Activated CD4-positive, alpha-beta T cell treated with anti-CD3 and anti-CD28 coated beads for 36 hours (primary cell): ENCODE measurements at places on chromosomes 5 and 9. TPM values are rescaled to one million over a fixed set of nuclear protein-coding genes. Genes with fewer than 3 reads are reported as not detected.
A peak's percentile ranks its signal among the peaks of the same experiment; 100 is the strongest.

DNA sequence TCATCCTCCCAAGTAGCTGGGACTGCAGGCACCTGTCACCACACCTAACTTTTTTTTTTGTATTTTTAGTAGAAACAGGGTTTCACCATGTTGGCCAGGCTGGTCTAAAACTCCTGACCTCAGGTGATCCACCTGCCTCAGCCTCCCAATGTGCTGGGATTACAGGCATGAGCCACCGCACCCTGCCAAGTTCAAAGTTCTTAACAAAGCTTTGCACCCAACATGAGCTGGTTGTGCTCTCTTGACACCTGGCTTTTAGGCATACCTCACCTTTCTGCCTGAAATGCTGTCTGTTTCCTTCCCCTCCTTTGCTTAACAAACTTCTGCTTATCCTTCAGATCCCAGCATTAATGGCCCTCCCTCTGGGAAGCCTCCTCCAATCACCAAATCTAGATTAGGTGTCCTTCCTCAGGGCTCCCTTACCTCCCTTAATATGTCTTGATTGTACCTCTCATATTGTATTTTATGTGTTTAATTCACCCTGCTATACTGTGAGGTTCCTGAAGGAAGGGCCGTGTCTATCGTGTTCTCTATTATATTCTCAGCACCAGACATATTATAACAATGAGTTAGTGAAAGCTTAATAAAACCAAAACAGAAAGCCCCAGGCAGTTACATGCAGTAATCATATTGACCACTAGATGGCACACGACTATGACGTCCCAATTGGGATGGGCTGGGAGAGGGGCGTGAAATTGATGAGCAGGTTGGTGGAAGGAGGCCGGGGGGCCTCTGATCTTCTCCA is 62.9 kb upstream of the PPARGC1B start:
- H3K4me3 ChIP-seq, result no peak overlapping the region
- peak; percentile 46 for DNase-seq
- peaks cover 3% of the 10 kb centered on the region for H3K27me3 ChIP-seq
- H3K27ac ChIP-seq, result no peak overlapping the region
- no peaks in the 10 kb centered on the region for H3K4me1 ChIP-seq
- H3K36me3 ChIP-seq, result peaks cover 4% of the 10 kb centered on the region

- H3K4me3 ChIP-seq, result no peak overlapping the region
- no peaks in the 10 kb centered on the region for H3K27me3 ChIP-seq
- H3K4me1 ChIP-seq, result no peaks in the 10 kb centered on the region
- no peak overlapping the region for H3K27ac ChIP-seq
- no peaks in the 10 kb centered on the region for H3K36me3 ChIP-seq
These were observed 443.1 kb downstream of the ZNF608 start for GRCh38 chr5:124303366-124303765.

DNA sequence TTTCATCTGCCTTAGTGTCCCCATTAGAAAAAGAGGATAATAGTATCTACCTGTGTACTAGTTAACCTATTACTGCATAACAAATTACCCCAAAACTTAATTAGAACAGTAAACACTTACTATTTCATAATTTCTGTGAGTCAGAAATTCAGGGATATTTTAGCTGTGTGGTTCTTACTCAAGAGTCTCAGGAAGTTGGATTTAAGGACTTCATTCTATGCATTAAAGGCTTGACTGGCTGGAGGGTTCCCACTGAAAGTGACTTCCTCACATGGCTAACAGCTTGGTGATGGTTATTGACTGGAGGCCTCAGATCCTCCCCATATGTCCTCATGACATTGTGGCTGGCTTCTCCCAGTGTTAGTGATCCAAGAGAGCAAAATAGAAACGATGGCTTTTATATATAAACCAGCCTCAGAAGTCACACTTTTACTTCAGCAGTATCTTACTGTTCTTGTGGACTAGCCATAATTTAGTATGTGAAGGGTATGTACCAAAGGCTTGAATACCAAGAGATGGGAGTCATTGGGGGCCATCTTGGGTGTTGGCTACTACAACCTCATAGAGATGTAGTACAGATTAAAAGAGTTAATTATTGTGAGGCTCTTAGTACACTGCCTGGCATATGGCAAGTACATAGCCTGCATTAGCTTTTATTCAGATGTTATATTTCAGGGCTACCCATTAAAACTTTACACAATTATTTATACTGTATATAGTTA is 9.9 kb downstream of the RAD23B start:
- H3K27ac ChIP-seq, result no peak overlapping the region
- no peak for DNase-seq
- no peaks in the 10 kb centered on the region for H3K27me3 ChIP-seq
- peaks cover 72% of the 10 kb centered on the region for H3K4me1 ChIP-seq
- peaks cover 14% of the 10 kb centered on the region for H3K36me3 ChIP-seq

- no peak for DNase-seq
- no peak overlapping the region for H3K4me3 ChIP-seq
- H3K36me3 ChIP-seq, result no peaks in the 10 kb centered on the region
- H3K4me1 ChIP-seq, result no peaks in the 10 kb centered on the region
- no peak overlapping the region for H3K27ac ChIP-seq
- H3K27me3 ChIP-seq, result peaks cover 7% of the 10 kb centered on the region
These were observed 101.1 kb upstream of the DAP start for GRCh38 chr5:10862085-10862484.

The C9orf57 gene
- not detected for total RNA-seq

The CCDC183 gene
- 0.55 TPM for total RNA-seq

The PDE8B gene
- not detected for total RNA-seq
